ENCODE measurements at places on chromosomes 1 and 21.

GRCh38 chr1:94143809-94144176, 22.8 kb upstream of the ABCA4 start:
- no peak for DNase-seq

- no peak for DNase-seq
These were observed 26.4 kb upstream of the LRIG2 start for GRCh38 chr1:113046569-113046968.

- no peak for DNase-seq
These were observed 27.6 kb upstream of the BCAS2 start for GRCh38 chr1:114609026-114609425.

- DNase-seq = no peak
These were observed 35.2 kb upstream of the KCNJ15 start for GRCh38 chr21:38221594-38221993.

- no peak for DNase-seq
These were observed 1.4 kb downstream of the KIAA0319L start for GRCh38 chr1:35555601-35556477.

DNA sequence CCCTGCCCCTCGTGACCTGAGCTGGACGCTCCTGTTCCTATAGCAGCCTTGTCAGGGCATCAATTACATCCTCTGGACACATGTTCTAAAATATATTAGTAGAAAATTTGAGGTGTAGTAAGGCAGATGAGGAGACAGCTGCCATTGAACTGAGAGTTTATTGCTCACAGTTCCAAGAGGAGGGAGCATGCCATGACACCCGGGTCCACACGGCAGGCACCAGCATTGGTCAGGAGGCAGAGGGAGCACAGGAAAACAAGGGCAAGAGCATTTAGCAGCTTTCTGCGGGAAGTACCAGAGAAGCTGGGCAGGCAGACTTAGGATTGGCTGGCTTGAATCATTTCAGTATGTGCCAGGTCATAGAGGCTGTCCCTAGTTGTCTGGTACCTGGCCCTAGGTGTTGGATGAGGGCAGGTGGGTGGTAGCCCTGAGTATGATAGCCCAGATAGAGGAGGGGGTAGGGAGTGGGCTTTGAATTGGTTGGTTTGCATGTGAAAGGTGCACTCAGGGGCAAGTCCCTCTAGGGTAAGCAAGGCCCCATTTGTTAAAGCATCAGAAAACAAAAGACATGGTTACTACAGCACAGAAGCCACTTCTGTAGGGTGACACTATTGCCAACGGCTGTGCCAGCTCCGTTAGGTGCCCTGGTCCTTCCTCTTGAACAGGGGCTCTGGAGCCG, 223.6 kb upstream of the RAB4A start:
- no peak for DNase-seq

DNA sequence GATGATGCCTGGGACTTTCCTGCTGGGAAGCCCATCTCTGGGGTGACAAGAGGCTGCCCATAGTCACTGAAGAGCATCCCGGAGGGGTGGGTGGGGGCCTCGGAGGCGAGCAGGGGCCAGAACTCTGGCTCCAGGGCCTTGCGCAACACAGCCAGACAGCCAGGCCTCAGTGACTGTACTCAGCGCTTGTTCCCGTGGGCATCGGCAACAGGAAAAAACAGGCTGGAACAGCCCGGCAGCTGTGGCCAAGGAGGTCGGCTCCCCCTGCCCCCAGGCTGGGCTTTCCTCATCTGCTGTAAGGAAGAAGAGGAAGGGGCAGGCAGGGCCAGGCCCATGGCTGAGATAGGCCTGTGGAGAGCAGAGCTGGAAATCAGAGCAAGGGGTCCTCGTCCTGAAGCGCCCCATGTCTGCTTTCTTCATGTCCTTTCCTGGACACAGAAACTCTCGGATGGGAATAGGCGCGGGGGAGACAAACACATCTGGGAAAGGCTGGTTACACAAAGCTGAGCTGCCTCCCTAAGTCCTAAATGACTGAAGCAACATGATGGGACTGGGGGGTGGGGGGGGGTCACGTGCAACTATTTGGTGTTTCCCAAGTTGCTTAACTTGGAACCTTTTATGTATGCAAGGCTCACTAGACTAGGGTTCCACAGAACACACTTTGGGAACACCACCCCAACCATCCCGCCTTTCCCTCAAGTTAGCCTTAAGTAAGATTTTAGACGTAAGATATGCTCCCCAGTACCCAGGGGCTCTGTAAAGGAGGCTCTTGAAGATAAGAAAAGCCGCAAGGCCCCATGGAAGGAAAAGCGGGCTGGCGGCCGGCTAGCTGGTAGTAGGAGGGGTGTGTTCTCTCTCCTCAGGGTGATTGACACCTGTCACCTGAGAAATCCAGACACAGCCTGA, 30.7 kb downstream of the HSPG2 start:
- DNase-seq = no peak

GRCh38 chr1:185453496-185454192, 136.6 kb upstream of the IVNS1ABP start:
- DNase-seq = no peak

DNA sequence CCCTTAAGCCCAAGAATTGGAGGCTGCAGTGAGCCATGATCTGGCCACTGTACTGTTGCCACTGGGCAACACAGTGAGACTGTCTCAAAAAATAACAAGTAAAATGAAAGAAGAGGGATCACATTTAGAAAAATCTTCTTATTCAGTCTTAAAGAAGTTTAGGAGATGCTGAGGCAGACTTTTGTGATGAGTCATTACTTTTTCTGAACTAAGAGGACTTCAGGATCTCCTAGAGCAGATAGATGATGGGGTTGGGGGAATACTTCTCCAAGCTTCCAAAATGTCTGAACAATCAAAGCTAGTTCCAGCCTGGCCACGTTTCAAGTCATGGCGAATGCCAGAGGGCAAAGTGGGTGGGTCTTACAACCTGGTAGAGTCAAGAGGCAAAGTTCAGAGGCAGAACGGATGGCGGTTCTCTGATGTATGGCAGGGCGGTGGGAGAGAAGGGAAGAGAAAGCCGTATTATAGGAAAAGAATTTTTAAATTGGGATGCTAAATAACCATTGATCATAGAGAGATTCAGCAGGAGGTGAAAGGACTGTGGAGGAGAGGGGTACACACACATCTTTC, 2.1 kb upstream of the CIART start:
- no peak for DNase-seq

- DNase-seq = no peak
These were observed 103.1 kb downstream of the ST6GALNAC3 start for GRCh38 chr1:76177615-76178014.

GRCh38 chr1:186304982-186305949, 69.8 kb downstream of the TPR start:
- peak; percentile 57 for DNase-seq

- peak; percentile 53 for DNase-seq
These were observed 233.7 kb upstream of the NFIA start for GRCh38 chr1:60848583-60849188.

DNA sequence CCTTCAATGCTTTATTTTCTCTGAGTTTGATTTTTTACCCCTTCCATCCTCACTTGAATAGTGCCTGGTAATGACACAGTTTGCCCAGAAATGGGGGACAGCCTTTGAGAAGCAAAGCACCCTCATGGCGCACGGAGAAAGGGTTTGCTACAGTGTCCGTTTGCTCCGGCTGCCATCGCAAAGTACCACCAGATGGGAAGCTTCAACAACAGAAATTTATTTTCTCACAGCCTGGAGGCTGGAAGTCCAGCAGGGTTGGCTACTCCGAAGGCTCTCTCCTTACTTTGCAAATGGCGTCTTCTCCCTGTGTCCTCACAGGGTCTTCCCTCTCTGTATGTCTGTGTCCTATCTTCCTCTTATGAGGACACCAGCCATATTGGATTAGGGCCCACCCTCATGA, 327.7 kb upstream of the KAZN start:
- DNase-seq = no peak

GRCh38 chr1:169201084-169201619, 94.7 kb downstream of the ATP1B1 start:
- DNase-seq = no peak

DNA sequence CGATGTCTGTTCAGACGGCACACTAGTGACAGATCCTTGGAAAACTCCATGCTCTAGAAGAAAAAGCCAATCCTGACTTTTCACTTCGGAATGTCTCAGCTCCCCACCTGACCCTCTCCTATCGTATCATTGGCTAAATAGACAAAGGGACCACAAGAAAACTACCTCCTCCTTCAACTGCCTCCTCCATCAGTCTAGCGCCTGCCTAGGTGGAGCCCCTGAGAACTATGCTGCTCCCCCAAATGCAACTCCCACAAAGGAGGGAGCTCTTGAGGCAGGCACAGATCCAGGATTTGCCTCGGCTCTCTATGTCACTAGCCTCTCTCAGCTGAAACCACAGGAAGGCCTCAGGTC, 148.4 kb downstream of the TOMM20 start:
- no peak for DNase-seq

GRCh38 chr1:145845144-145845513, 301 bp upstream of the NUDT17 start:
- no peak for DNase-seq

- no peak for DNase-seq
These were observed 132.0 kb downstream of the GALNT2 start for GRCh38 chr1:230199034-230199433.

- DNase-seq = no peak
These were observed 59.5 kb downstream of the POFUT2 start for GRCh38 chr21:45228171-45228641.
